ENCODE measurements at places on chromosomes 12 and 14. TPM values are rescaled to one million over a fixed set of nuclear protein-coding genes. Genes with fewer than 3 reads are reported as not detected.

RNASE7 gene
- total RNA-seq: 0.94 TPM

CCDC197 gene
- not detected for total RNA-seq

CCT2 gene
- 132 TPM for total RNA-seq

FLVCR2 gene
- total RNA-seq: 6.9 TPM

LYZ gene
- 28.5 TPM for total RNA-seq

RAB15 gene
- total RNA-seq: 71.4 TPM

CLEC2D gene
- 32.6 TPM for total RNA-seq

KRT3 gene
- not detected for total RNA-seq

NACA gene
- total RNA-seq: 1,021 TPM

CAPZA3 gene
- total RNA-seq: not detected

IL23A gene
- 0.49 TPM for total RNA-seq

TTC9 gene
- 7.0 TPM for total RNA-seq

EIF2S3B gene
- total RNA-seq: 0.81 TPM

SOAT2 gene
- total RNA-seq: 0.18 TPM

LRRC10 gene
- total RNA-seq: not detected

DCP1B gene
- total RNA-seq: 24.3 TPM

TRHDE gene
- total RNA-seq: 12.1 TPM

ISCU gene
- total RNA-seq: 131 TPM

FOXG1 gene
- total RNA-seq: not detected

TMEM179 gene
- total RNA-seq: 0.86 TPM

KITLG gene
- total RNA-seq: 17.2 TPM

ATF1 gene
- 34.4 TPM for total RNA-seq

TAS2R31 gene
- total RNA-seq: 12.2 TPM

NIN gene
- 39.5 TPM for total RNA-seq

ABCC9 gene
- 22.1 TPM for total RNA-seq

MYO1H gene
- total RNA-seq: not detected

MAP3K9 gene
- 14.0 TPM for total RNA-seq

ANKS1B gene
- total RNA-seq: 9.6 TPM

BCL2L14 gene
- 17.4 TPM for total RNA-seq

MUCL1 gene
- total RNA-seq: not detected

PRB2 gene
- not detected for total RNA-seq

CTDSP2 gene
- total RNA-seq: 130 TPM

ABCD2 gene
- total RNA-seq: 4.6 TPM

FGF23 gene
- total RNA-seq: not detected

IL22 gene
- total RNA-seq: not detected

DCAF11 gene
- total RNA-seq: 65.7 TPM

CCDC177 gene
- total RNA-seq: not detected

SLC10A1 gene
- total RNA-seq: 0.23 TPM

MRPL51 gene
- 150 TPM for total RNA-seq

RNF212B gene
- total RNA-seq: not detected

LUM gene
- total RNA-seq: 104 TPM

DEGS2 gene
- total RNA-seq: 59.9 TPM

COX14 gene
- 58.9 TPM for total RNA-seq

BHLHE41 gene
- total RNA-seq: 186 TPM

KRT85 gene
- not detected for total RNA-seq

CCDC38 gene
- not detected for total RNA-seq

GCH1 gene
- total RNA-seq: 13.8 TPM

C3AR1 gene
- total RNA-seq: 4.6 TPM

KCNMB4 gene
- total RNA-seq: 0.44 TPM

SDSL gene
- total RNA-seq: 17.4 TPM

PLA2G1B gene
- not detected for total RNA-seq

FOXM1 gene
- total RNA-seq: 1.3 TPM

DAAM1 gene
- 109 TPM for total RNA-seq

RD3L gene
- not detected for total RNA-seq

HOXC4 gene
- 3.5 TPM for total RNA-seq

All from ureter (tissue), 1 donor.